ENCODE measurements at places on chromosomes 5 and 9. TPM values are rescaled to one million over a fixed set of nuclear protein-coding genes. Genes with fewer than 3 reads are reported as not detected.

DNA sequence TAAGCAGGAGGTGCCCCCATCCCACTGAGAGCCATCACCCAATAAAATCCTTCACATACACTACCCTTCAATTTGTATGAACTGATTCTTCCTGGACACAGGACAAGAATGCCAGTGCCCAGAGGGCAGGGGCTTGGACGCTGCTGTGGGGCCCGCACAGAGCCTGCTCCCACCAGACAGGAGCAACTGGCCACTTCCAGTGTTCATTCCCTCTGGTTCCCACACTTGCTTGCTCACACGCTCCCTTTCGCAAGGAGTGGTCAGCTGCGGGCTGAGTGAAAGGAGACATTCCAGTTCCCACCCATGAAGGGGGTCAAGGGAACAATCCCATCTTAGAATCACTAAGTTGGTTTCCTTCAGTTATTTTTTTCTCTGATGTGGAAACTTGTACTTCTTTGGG is 314.5 kb upstream of the ACO1 start:
- no peak for DNase-seq

- no peak for DNase-seq
Observed at GRCh38 chr9:4106081-4106759, 193.6 kb downstream of the GLIS3 start.

- DNase-seq = no peak
Observed at GRCh38 chr5:931570-932145, 39.0 kb downstream of the TRIP13 start.

- no peak for DNase-seq
Observed at GRCh38 chr5:112125903-112126302, 293.2 kb downstream of the EPB41L4A start.

GRCh38 chr9:126403397-126403796 is 76.8 kb downstream of the MVB12B start:
- DNase-seq = no peak

GRCh38 chr9:88258024-88258423 is 119.7 kb upstream of the SPATA31C2 start:
- DNase-seq = peak; percentile 84

FBXL7 gene
- 3.3 TPM for total RNA-seq

- no peak for DNase-seq
Observed at GRCh38 chr9:137130176-137130755, 8.7 kb upstream of the GRIN1 start.

SOX30 gene
- under 0.01 TPM for total RNA-seq

DNA sequence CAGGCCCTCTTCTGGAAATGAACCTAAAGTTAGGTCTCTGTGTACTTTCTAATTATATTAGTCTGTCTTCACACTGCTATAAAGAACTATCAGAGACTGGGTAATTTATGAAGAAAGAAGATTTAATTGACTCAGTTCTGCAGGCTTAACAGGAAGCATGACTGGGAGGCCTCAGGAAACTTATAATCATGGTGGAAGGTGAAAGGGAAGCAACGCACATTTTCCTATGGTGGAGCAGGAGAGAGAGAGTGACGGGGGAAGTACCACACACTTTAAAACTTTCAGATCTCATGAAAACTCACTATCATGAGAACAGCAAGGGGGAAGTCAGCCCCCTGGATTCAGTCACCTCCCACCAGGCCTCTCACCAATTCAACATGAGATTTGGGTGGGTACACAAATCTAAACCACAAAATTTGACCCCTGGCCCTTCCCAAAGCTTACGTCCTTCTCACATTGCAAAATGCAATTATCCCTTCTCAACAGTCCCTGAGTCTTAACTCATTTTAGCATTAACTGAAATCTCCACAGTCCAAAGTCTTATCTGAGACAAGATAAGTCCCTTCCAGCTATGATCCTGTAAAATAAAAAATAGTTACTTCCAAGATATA is 40.7 kb downstream of the TRIP13 start:
- DNase-seq = no peak

TAF11L5 gene
- total RNA-seq = not detected

SPATA31A3 gene
- total RNA-seq = not detected

SLC6A19 gene
- total RNA-seq = not detected

- no peak for DNase-seq
Observed at GRCh38 chr9:92164490-92164889, 49.3 kb upstream of the SPTLC1 start.

DNA sequence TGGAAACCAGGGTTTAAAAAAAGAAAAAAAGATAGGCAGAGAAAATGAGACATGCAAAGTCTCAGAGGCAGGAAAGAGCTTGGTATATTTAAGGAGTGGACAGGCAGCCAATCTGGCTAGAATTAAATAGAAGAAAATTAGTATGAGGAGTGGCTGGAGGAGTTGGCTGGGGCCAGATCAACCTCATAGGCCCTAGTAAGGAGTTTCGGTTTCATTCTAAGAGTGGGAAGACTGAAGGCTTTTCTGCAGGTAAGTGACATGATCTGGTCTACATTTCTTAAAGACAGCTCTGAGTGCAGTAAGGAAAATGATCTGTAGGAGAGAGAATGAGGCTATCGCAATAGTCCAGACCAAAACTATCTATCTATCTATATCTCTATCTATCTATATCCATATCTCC is 27.5 kb downstream of the ADRB2 start:
- DNase-seq = no peak

DNA sequence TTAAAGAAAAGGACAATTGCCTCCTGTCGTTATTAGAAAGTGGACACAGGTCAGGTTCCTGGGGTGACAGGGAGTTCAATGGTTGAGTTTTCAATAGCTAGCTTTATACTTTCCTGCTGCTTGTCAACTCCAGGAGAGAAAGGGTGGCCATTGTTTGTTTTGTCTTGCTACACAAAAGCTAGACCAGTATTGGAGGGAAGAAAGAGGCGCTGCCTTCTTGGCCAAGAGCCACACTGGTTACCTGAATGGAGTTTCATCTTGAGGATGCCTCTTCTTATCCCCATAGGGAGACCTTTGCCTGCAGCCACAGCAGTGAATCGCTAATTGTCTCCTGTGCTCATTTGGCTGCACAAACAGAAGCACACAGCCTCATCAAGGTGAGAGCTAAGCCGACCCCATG is 279.4 kb upstream of the GRIA1 start:
- DNase-seq = no peak

DNA sequence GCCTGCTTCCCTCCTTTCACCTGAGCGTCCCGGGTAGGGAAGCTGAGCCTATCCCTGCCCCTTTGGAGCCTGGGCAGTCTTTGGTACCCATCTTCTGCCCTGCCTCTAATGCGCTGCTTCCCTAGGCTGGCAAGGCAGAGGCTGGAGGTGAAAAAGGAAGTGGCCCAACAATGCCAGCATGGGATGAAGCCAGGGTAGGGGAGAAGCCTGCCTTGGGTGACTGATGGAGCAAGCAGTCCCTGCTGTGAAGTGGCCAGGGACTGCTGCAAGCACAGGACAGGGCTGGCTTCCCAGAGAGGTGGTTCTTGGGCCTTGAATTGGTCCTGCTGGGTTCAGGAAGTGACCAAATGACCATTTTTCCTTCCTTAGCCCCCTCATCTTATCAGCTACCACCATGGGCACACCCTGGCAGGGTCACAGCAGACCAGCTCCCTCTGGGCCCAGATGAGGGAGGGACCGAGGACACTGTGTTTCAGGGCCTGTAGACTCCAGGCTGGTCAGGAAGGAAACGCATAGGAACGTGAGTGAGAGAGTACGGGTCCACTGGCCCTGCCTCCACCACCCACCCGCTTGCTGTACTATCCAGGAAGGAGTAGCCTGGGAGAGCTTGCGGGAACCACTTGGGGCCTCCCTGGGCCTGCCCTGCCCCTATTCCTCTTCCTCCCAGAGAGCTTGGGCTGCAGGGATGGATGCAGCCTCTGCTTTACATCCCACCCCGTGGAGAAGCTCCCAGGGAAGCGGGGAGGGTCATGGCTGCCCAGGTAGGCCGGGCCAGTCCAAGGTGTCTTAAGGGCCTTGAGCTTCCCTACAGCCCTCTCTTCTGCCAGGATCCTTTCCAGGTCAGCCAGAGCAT is 102.6 kb downstream of the DAB2IP start:
- DNase-seq = no peak

GRCh38 chr5:148458036-148458888 is 74.5 kb downstream of the FBXO38 start:
- no peak for DNase-seq

DNA sequence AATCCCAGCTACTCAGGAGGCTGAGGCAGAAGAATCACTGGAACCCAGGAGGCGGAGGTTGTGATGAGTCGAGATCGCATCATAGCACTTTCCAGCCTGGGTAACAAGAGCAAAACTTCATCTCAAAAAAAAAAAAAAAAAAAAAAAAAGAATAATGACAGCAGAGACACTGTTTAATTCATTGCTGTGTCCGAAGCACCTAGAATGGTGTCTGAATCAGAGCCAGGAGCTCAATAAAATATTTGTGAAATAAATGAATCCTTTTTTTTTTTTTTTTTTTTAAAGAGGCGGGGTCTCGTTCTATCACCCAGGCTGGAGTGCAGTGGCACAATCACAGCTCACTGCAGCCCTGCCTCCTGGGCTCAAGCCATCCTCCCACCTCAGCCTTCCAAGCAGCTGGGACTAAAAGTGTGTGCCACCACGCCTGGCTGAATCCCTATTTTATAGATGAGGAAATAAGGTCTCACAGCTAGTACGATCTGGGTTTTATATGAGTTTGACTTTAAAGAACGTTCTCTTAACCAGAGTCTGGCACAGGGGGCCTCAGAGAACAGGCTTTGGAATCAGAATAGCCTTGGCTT is 47.8 kb downstream of the THOC3 start:
- DNase-seq = peak; percentile 35

- peak; percentile 53 for DNase-seq
Observed at GRCh38 chr5:67648201-67648671, 451.6 kb upstream of the CD180 start.

DNA sequence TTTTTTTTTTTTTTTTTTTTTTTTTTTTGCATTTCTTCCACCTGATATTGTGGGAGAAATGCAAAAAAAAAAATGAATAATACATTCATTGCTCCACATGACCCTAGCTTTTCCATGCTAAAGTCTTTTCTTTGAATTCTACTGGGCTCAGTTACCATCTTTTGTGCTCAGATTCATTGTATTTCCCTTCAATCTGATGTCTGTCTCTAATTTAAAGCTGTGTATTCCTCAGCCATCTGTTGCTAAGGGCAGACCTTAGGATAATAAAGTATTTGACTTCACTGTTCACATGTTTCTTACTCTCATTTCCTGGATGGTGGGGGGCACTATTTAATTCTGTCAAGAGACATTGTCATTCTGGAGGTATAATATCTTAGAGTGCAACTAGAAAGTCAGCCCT is 123.5 kb downstream of the FGF10 start:
- DNase-seq = no peak

DNA sequence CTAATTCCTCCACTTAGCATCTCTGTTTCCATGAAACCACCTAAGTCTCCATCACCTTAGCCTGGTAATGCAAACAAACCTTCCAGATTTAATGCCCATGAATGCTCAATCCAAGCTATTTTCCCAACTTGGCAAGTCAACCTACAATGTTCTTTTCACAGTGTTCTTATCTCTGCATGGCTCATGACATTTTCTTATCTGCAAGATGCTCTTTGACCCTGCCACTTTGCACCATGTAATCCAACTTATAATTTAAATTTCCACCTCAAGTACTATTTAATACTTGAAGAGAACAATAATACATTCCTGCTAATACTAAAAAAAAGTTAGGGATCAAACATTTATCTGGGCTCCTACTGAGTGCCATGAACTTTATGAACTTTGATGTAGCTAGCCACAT is 164.3 kb downstream of the TMEM232 start:
- no peak for DNase-seq
